ENCODE measurements at places on chromosomes 12 and 14. TPM values are rescaled to one million over a fixed set of nuclear protein-coding genes. Genes with fewer than 3 reads are reported as not detected.
A peak's percentile ranks its signal among the peaks of the same experiment; 100 is the strongest.

DNA sequence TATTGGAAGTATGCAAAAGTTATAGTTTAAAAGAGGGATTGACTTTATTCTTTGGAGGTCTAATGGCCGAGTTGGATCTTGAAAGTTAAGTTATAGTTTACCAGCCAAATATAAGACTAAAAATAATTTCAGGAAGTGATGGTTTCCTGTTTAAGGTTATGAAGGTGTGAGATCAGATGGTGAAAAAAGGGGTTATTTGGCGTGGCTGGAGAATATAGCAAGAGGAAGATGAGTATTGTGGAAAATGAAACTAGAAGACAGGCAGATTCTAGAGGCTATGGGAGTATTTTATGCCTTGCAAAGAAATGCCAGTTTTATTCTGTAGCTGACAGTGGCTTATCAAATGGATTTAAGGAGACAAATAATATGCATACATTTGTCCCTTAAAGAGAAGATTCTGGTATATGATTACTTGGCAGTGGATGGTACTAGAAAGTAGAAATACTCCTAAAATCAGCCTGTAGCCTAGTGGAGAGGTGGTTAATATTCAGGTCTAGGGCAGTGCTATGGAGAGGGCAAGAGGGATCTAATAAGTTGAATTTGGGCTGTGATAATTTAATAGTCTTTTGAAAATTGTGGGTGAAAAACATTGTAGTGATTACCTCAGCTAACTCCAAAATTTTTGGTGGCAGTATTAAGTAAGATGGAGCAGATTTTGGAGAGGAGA, 1091.8 kb upstream of the ATXN7L3B start:
- H3K4me1 ChIP-seq: no peaks in the 10 kb centered on the region
- H3K36me3 ChIP-seq: no peaks in the 10 kb centered on the region
- no peak overlapping the region for H3K4me3 ChIP-seq
- no peak overlapping the region for H3K27ac ChIP-seq

GRCh38 chr12:93645702-93646101, 31.5 kb upstream of the CRADD start:
- no peaks in the 10 kb centered on the region for H3K27me3 ChIP-seq
- H3K4me1 ChIP-seq: no peaks in the 10 kb centered on the region
- no peak for DNase-seq
- no peak overlapping the region for H3K4me3 ChIP-seq
- H3K27ac ChIP-seq: no peak overlapping the region

DNA sequence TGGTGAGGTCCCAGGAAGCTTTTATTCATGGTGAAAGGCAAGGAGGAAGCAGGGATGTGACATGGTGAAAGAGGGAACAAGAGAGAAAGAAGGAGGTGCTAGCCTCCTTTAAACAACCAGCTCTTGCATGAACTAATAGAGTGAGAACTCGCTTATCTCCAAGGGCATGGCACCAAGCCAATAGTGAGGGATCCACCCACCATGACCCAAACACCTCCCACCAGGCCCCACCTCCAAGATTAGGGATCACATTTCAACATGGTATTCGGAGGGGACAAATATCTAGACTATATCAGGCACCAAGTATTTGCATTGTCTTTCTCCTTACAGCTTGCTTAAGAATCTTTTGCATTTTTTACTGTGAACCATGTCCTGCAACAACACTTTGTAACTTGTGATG, 91.9 kb upstream of the DHRS4 start:
- no peak for DNase-seq
- H3K4me3 ChIP-seq: no peak overlapping the region
- H3K27ac ChIP-seq: no peak overlapping the region

- H3K4me1 ChIP-seq: peaks cover 27% of the 10 kb centered on the region
- peak; percentile 73 for DNase-seq
- peaks cover 10% of the 10 kb centered on the region for H3K27me3 ChIP-seq
- H3K4me3 ChIP-seq: peak overlapping the region; percentile 88
- H3K36me3 ChIP-seq: no peaks in the 10 kb centered on the region
Measured at GRCh38 chr14:93112891-93113677, 2.6 kb downstream of the ITPK1 start.

- H3K4me1 ChIP-seq: peaks cover 12% of the 10 kb centered on the region
- H3K4me3 ChIP-seq: no peak overlapping the region
Measured at GRCh38 chr14:64541972-64542835, 1.7 kb downstream of the HSPA2 start.

GRCh38 chr14:99280066-99280731, 8.2 kb upstream of the BCL11B start:
- H3K36me3 ChIP-seq: no peaks in the 10 kb centered on the region
- H3K4me1 ChIP-seq: peaks cover 11% of the 10 kb centered on the region
- H3K27ac ChIP-seq: no peak overlapping the region
- peaks cover 69% of the 10 kb centered on the region for H3K27me3 ChIP-seq

KRT72 gene
- not detected for total RNA-seq

CMKLR1 gene
- total RNA-seq: 0.32 TPM
